ENCODE measurements at places on chromosomes 2 and 18. TPM values are rescaled to one million over a fixed set of nuclear protein-coding genes. Genes with fewer than 3 reads are reported as not detected.

- no peaks in the 10 kb centered on the region for H3K4me1 ChIP-seq
- no peak overlapping the region for H3K27ac ChIP-seq
- H3K4me3 ChIP-seq, result no peak overlapping the region
- H3K36me3 ChIP-seq, result no peaks in the 10 kb centered on the region
- no peak for DNase-seq
These were observed 47.9 kb upstream of the RAB12 start for GRCh38 chr18:8561123-8561910.

GRCh38 chr2:217316743-217317142, 456.9 kb upstream of the TNP1 start:
- H3K27ac ChIP-seq, result no peak overlapping the region
- peaks cover 7% of the 10 kb centered on the region for H3K36me3 ChIP-seq
- H3K4me3 ChIP-seq, result peak overlapping the region; percentile 10
- DNase-seq, result no peak
- H3K4me1 ChIP-seq, result peaks cover 17% of the 10 kb centered on the region
- H3K27me3 ChIP-seq, result no peaks in the 10 kb centered on the region

GRCh38 chr18:45104049-45104395, 423.3 kb downstream of the SETBP1 start:
- H3K27me3 ChIP-seq, result no peaks in the 10 kb centered on the region
- H3K27ac ChIP-seq, result no peak overlapping the region
- DNase-seq, result no peak
- H3K4me3 ChIP-seq, result peak overlapping the region; percentile 58

DNA sequence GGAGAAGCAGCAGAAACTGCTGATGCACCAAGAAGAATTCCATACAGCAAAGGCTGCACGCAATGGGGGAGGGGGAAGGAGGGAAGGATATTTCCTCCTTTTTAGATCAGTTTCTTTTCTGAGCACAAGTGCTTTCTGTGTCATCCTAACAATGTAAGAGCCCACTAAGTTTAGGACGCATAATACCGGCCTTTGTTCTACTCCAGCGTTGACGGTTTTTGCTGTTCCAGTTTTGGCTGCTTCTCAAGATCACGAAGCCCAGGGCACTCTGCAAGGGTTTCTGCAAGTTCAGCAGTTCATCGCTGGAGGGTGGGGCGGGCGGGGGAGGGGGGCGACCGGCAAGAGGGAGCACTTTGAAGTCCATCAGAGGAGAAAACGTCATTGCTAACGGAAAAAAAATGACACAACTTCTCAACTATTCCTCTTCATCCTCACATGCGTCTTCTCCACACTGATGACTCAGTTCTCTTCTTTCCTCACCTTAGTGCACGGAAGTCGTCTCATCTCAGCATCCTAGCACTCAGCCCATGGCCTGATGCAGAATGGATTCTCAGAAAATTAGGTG, 8.7 kb downstream of the FAM178B start:
- H3K4me3 ChIP-seq, result no peak overlapping the region
- H3K27ac ChIP-seq, result no peak overlapping the region
- DNase-seq, result no peak
- no peaks in the 10 kb centered on the region for H3K27me3 ChIP-seq
- no peaks in the 10 kb centered on the region for H3K36me3 ChIP-seq

GRCh38 chr18:44883671-44884070, 203.0 kb downstream of the SETBP1 start:
- peaks cover 21% of the 10 kb centered on the region for H3K4me1 ChIP-seq
- no peak overlapping the region for H3K4me3 ChIP-seq
- no peak overlapping the region for H3K27ac ChIP-seq
- no peak for DNase-seq

The LIMS3 gene
- polyA plus RNA-seq, result 0.98 TPM

The TSPYL6 gene
- not detected for polyA plus RNA-seq

The CFC1 gene
- polyA plus RNA-seq, result not detected

The PIEZO2 gene
- not detected for polyA plus RNA-seq

The ERBB4 gene
- polyA plus RNA-seq, result not detected

The FHOD3 gene
- not detected for polyA plus RNA-seq

The INHBB gene
- not detected for polyA plus RNA-seq

The TNP1 gene
- not detected for polyA plus RNA-seq

The FAM124B gene
- 0.78 TPM for polyA plus RNA-seq

The CNRIP1 gene
- polyA plus RNA-seq, result not detected

Measured in immature natural killer cell (primary cell).